ENCODE measurements at places on chromosomes 2 and 18. TPM values are rescaled to one million over a fixed set of nuclear protein-coding genes. Genes with fewer than 3 reads are reported as not detected.

GRCh38 chr2:5183031-5183430, 509.2 kb upstream of the SOX11 start:
- H3K27ac ChIP-seq: no peak overlapping the region
- H3K4me3 ChIP-seq: no peak overlapping the region
- DNase-seq: no peak
- no peaks in the 10 kb centered on the region for H3K27me3 ChIP-seq
- no peaks in the 10 kb centered on the region for H3K4me1 ChIP-seq

GRCh38 chr2:110115291-110116032, at the start of gene MALL:
Gene MALL, minus strand, starts transcription at chr2:110115822. Its CDS starts 30 bp downstream, at chr2:110115792.
- DNase-seq: no peak
- H3K27me3 ChIP-seq: no peaks in the 10 kb centered on the region
- H3K27ac ChIP-seq: no peak within 1 kb of the TSS
- no peak within 1 kb of the TSS for H3K4me3 ChIP-seq
- H3K4me1 ChIP-seq: no peaks in the 10 kb centered on the region

Gene KATNAL2
- 0.82 TPM for total RNA-seq

Gene MRPS5
- total RNA-seq: 75.9 TPM

DNA sequence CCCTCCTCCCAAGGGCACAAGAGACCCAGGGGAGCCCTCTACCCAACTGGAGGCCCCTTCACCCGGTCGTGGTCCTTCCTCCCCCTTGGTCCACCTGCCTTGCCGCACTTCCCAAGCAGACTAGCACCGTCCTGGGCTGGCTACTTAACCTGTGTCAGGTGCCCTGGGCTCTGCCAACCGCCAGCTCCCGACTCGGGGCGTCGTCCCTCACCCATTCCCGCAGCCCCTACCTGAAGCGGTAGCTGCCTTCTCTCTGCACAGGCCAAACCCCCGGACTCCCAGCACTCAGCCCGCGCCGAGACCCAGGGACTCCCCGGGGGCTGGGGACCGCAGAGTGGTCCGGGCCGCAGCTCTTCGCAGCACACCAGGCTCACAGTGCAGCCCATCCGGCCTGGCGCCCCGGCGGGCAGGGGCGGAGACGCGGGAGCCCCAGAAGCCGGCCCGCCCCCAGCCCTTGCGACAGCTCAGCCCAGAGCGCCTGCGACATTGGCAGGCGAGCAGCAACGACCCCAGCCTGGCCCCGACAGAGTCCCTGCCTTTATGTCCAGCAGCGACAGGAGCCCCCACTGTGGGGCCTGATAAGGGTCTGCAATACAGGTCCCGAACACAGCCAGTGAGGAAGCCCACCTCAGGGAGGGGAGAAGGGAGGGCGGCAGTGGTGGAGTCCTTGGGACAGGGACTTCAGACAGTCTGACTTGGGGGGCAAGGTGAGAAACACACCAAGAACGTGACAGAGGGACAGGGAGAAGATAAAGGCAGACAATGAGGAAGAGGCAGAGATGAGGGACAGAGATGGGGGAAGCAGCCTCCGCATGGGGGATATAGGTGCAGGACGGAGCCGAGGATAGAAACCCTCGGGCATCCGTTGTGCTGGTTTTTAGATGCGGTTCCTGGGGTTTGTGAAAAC, 31.0 kb upstream of the TNS1 start:
- H3K4me3 ChIP-seq: peak overlapping the region; percentile 50
- H3K27me3 ChIP-seq: no peaks in the 10 kb centered on the region
- no peak overlapping the region for H3K27ac ChIP-seq
- no peaks in the 10 kb centered on the region for H3K36me3 ChIP-seq
- peaks cover 7% of the 10 kb centered on the region for H3K4me1 ChIP-seq
- DNase-seq: no peak

DNA sequence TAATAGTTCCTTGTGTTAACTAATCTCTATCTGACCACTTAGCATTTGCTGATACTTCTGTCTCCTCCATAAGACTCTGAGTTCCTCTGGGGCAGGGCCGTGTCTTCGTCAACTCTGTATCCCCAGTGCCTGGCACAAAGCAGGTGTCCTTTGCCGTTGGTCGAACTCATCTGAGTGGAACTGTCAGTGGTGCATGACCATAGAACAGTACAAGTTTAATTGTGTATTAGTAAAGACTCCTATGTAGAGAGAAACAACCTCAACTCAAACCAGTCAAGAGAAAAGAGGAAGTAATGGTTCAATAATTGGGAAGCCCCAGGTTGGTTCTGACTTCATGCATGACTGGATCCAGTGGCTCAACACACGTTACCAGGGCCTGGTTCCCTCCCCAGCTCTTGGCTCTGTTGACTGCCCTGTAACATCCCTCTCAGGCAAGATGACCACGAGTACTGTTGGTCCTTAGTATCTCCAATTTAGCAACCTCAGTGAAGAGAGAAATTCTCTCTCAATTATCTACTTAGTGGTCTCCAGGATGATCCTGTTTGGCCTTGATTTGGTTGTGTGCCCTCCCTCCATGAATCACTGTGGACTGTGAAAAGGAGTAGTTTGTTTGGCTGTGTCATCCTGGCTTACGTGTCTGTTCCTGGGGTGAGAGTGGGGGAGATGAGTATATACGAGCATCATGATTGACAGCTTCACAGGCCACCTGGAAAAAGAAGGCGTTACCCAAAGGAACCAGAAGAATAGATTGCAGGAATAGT, 58.5 kb upstream of the MSH6 start:
- H3K27me3 ChIP-seq: no peaks in the 10 kb centered on the region
- no peak overlapping the region for H3K4me3 ChIP-seq
- no peaks in the 10 kb centered on the region for H3K36me3 ChIP-seq
- H3K4me1 ChIP-seq: no peaks in the 10 kb centered on the region
- H3K27ac ChIP-seq: no peak overlapping the region

DNA sequence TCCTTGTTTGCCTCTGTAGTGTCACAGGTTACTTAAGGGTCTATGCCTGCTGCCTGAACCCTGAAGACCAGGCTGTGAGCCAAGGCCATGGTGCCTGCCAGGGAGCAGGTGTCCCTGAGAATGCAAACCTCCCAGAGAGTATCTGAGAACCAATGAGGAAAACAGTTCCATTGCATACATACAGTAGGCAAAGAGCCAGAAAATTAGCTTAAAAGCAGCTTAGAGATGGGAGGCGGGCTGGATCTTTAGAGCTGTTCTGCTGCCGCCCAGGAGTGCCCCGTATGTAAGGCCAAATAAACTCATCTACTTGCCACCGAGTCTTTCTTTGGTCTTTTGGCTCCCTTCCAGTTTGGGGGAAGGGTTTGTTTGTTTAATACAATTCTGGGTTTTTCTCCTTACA, 327.9 kb downstream of the CLIP4 start:
- no peaks in the 10 kb centered on the region for H3K4me1 ChIP-seq
- H3K4me3 ChIP-seq: no peak overlapping the region
- DNase-seq: no peak
